HAP-1 (cell line): ENCODE measurements at places on chromosomes 16 and 17.

DNA sequence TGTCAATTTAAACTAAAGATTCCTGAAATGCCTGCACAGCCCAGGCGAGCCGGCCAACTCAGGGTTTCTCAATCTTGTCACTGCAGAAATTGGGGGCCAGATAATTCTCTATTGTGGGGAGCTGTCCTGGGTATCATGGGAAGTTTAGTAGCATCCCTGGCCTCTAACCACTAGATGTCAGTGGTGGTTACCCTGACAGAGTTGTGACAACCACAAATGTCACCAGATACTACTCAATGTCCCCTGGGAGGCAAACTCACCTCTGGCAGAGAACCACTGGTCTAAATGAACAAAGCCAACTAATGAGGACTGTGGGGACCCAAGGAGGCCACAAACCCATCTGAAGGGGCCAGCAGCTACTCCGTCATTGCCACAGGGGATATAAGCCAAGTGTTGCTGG, 90.9 kb downstream of the MYH11 start:
- peak; percentile 66 for DNase-seq

DNA sequence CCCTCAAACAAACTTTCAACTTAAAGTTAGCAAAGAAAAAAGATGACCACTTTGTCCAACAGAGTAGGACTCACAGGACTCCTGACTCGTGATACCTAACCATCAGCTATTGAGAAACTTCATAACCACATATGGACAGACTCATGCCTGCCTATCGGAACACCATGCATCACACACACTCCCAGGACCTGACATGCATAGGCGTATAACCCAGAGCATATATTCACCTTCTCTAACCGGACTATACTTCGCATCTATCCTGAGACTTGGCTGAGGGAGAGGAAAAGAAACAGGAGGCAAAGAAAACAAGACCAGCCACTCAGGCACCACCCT, 2.2 kb downstream of the PIP4K2B start:
- DNase-seq: no peak

DNA sequence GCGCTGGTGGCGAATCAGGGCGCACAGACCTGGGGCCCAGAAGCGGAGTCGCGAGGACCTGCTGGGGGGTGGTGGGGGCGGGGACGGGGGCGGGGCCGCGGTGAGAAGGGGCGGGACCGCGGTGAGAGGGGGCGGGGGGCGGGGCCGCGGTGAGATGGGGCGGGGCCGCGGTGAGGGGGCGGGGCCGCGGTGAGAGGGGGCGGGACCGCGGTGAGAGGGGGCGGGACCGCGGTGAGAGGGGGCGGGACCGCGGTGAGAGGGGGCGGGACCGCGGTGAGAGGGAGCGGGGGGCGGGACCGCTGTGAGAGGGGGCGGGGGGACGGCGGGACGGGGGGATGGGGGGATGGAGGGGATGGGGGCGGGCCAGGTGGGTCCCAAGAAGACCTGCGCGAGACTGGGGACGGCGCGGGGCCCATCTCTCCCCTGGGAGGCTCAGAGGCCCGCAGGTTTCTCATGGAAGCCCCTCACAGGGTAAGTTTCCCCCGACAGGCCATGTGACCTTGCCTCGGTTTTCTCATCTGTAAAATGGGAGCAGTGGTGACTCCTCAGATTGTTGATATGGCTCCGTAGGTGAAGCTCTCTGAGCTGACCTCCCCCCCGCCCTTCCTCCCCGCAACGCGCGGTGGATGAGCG, 28.6 kb upstream of the DBNDD1 start:
- DNase-seq: no peak

DNA sequence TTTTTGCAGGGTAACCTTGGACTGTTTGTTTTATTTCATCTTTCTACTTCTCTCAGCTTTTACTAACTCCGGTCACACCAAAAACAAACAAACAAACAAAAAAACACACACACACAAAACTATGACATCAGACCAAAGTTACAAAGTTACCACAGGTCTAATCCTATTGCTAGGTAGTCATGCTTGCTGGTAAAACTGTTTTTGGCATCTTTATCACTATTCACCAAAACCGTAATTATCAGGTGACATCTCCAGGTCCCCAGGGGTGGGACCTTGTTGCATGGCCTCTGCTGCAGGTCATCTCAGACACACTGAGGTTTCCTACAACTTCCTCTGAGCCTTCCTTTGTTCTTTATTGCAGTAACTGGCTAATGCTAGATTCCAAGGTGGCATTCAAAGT, 162.3 kb downstream of the ABCA8 start:
- DNase-seq: no peak

DNA sequence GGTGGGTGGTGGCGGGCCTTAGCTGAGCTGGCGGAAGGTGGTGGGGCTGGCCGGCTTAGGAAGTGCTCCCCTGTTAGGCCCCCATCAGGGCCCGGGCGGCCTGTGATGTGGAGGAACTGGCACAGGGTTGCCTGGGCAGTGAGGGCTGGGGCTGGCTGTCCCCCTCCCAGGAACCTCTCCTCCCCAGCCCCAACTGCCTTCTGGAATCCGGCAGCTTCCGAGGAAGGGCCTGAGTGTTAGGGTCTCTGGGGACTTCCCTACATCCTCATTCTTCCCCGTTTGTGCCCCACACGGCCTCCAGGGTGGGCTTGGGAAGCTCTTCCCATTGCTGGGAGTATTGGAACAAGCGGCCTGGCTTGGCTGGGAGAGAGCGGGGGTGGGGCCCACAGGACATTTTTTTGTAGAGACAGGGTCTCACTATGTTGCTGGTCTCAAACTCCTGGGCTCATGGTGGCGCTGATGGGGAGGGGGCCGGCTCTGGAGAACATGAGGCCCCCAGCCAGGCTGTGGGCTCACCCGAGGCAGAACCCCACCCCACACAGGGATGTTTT, 89.9 kb upstream of the CIBAR2 start:
- no peak for DNase-seq

- DNase-seq: no peak
Measured at GRCh38 chr16:46627746-46628145, 6.6 kb upstream of the SHCBP1 start.

DNA sequence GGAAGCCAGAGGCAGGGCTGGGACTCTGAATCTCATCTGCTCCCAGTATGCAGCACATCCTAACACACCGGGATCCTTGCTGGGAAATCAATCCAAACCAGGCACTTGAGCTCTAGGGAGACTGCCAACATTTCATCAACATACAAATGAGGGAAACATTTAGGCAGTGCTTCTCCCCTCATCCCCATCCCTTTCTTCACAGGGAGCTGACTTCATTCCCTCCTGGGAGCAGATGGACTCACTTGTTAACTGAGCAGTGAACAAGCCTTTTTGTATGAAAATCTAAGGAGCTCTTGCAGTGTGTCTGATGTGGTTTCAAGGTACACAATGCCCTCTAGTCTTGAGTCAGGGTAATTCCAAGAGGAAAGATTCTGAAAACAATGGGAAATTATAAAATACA, 96.3 kb downstream of the TMEM114 start:
- no peak for DNase-seq

GRCh38 chr17:17667947-17668346, 13.3 kb upstream of the RAI1 start:
- DNase-seq: no peak

DNA sequence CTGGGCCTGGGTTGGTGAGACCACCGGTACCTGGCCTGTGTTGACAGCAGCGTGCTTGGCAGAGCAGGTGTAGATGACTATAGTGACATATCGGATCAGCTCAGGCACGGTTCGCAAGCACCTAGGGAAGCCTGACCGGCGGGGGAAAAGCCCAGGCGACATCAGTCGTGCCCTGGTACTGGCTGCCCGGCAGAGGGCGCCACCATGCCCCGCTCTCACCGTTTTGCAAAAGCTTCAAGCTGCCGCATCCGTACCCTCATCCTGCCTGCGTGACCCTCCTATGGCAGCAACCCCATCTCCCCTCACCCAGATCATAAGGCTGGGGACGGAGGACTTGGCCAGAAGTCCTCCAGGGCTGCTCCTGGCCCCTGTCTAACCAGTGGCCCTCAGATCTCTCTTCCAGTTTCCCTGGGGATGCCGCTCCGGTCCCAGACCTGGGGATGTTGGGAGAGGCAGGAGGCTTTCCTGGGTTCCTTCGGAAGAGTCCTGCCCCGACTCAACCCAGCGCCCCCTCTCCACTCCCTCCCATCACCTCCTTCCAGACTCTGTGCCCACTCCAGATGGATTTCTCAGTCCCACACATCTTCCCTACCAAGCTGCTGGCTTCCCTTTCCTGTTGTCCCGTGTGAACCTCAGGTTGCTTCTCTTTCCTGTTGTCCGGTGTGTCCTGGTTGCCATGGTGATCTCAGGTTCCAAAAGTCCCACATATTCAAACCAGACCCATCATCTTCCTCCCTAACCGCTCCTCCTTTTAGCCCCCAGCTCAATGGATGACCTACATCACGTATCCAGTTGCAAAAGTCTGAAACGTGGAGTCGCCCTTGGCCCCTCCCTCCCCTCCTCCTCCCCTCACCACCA, 13.7 kb downstream of the ALOX12B start:
- DNase-seq: peak; percentile 63

DNA sequence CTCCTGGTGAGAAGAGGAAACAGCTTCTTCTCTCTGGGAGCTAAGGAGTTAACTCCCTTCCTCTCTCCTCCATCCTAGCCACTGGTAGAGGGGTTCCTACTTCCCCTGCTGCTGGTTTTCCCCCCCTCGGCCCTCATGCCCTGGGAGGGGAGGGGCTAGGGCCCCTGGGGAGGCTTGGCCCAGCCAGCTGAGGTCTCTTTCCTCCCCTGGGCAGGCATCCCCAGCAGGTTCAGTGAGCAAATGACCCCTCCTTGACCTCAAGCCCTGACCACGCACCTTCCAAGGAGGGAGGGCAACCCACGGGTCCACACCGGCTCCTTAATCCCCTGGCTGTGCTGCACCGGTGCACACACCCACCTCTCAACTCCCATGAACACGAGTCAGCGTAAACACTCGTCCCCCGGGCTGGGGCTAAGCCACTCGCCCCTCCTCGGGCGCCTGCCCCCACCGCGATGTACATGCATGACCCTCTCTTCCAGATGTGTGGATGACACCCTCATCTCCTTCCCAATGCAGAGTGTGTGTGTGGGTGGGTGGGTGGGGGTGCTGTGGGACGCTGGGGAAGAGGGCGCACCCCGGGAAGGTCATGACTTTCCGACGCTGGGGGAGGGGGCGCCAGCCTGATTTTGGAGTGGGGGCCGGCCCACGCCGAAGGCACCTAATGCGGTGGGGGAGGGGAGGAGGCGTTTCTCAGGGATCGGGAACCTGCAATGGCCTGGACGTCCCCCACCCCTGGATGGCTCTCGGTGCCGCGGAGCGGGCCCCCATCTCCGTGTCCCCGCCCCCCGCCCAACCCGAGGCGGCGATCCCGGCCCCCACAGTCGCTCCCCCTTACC, 33.7 kb downstream of the SRCIN1 start:
- DNase-seq: peak; percentile 37

GRCh38 chr16:29139261-29139802, 154.5 kb downstream of the LAT start:
- no peak for DNase-seq

GRCh38 chr16:57379579-57379978, 7.3 kb downstream of the CX3CL1 start:
- DNase-seq: no peak

GRCh38 chr17:32127158-32127897, 15.0 kb upstream of the RHOT1 start:
- DNase-seq: peak; percentile 74

DNA sequence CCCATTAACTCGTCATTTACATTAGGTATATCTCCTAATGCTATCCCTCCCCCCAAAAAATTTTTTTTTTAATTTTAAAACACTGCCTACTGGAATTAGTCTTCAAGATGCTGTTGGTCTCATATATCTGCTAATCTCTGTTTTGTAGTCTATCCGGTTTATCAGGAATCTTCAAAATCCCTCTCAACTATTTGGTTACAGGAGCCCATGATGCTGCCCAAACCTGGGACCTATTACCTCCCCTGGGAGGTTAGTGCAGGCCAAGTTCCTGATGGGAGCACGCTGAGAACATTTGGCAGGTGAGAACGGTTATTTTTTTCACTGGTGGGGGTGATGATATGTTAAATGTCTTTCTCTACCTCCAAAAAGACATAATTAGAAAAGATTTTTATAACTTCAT, 6.9 kb downstream of the TEN1 start:
- no peak for DNase-seq

GRCh38 chr16:86502856-86503748, 7.2 kb upstream of the FOXF1 start:
- no peak for DNase-seq

- no peak for DNase-seq
Measured at GRCh38 chr16:75402159-75402820, 31.0 kb downstream of the CFDP1 start.

- no peak for DNase-seq
Measured at GRCh38 chr16:88635671-88636319, 2.6 kb upstream of the IL17C start.

GRCh38 chr17:35094902-35095301, 24.8 kb downstream of the RAD51D start:
- DNase-seq: no peak

- no peak for DNase-seq
Measured at GRCh38 chr17:81222620-81222905, 202 bp downstream of the CEP131 start.

GRCh38 chr16:4212211-4212933, 29.5 kb downstream of the SRL start:
- DNase-seq: no peak

- DNase-seq: no peak
Measured at GRCh38 chr16:12793865-12794240, 9.8 kb downstream of the CPPED1 start.

DNA sequence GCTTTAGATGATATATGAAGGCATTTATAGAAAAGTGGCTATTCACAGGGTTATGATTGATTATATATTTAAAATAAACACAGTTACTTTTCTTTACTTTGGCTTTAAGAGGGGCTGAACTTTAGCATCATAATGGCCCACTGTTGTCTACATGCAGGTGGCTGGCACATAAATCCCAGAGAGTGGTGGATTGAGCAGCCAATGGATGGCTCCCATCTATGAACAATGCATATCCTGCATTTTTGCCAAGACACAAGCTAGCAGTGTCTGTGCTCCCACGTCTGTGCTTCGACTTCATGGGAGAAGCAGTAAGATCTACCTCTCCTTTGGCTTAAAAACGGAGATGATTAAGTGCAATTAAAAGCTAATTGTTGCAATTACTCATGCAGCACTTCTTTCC, 373.2 kb upstream of the CDH11 start:
- DNase-seq: peak; percentile 52

DNA sequence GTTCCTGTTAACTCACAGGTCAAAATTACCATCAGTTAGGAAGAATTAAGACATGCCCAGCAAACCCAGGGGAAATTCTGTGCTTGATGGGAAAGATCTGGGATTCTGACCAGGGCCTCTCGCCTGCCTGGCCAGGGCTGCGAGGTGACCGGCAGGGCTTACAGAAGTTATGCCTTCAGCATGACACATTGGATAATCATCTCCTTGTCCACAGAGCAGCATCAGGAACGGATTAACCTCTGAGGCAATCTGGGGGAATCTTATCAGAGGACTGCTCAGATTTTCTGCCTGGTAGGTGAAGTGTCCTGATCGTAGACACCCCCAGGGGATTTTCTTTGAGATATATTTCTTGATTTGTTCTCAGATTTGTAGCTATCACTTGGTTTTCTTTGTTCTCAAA, 172.5 kb downstream of the HS3ST3A1 start:
- no peak for DNase-seq

GRCh38 chr16:71917900-71918299, 22.6 kb downstream of the IST1 start:
- no peak for DNase-seq
